ENCODE measurements at places on chromosomes 3 and 15.

DNA sequence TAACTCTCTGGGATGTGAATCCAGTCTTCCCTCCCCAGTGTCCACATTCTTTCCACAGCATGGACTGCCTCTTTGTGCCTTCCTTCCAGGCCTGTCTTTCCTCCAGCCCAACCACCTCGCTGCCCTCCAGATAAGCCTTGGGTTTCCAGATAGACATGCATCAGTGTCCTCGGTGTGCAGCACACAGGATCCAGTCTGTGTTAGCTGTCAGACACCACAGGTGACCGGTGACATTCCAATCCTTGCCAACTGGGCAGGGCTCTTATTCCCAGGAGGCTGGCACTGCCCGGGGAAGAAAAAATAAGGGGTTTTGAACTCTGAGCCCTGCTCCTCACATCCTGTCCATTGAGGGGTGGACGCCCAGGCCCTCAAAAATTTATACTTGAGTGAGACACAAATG is 6.0 kb upstream of the SLC6A1 start:
- peak; percentile 73 for DNase-seq

DNA sequence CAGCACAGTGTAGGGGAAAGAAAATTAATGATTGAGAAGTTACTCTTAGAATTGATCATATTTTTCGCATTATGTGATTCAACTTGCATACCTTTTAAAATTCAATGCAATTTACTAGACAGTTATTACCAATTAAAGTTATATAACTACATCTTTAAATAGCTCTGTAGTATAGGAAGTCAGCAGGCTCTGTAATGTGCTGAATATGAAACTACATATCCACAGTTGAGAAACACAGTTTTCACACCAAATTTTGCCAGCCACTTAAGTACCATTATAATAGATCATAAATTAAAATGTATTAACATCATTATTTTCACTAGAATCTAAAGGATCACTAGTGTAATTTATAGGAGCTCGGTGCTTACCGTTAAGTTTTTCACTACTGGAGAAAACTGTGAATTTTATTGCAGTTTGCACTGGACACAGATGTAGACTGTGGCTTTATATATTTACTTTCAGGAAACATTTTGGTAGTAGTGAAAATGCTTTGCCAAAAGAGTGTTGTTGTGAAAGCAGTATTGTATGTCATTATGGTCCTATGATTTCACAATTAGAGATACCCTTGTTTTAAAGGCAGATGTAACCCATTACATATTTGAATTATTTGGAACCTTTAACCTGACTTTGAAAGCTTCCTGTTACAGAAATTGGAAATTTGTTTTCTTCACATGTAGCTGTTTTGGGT is 113.6 kb downstream of the PLCL2 start:
- DNase-seq = no peak

DNA sequence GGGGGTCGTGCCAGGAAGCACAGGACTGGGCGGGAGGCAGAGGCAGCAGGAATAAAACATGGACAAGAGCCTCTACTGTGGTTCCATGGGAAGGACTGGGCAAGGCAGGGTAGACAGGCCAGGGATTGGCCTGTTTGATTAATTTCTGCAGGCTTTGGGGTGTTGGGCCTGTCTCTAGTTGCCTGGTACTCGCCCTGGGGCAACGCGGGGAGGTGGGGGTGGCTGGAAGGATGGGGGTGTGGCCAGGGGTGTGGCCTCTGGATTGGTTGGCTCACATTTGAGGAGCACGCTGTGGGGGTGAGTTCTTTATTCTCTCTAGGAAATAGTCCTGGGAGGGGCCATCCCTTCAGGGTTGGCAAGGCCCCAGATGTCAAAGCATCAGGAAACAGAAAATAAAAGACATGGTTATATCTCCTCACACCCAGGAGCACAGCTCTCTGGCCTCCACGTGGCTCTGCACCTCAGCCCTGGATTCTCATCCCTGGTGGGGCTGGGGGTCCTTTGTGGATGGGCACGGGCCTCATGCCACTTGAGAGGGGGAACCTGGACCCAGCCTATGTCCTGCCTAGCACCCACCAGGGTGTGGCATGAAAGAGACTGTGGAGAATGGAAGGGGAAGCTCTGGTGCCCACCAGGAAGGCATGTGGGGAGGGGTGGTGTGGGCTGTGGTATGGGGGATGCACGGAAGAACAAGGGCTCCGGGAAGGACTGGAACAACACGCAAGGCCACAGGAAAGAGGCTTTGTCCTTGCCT is 223.0 kb upstream of the LYSMD4 start:
- peak; percentile 23 for DNase-seq

DNA sequence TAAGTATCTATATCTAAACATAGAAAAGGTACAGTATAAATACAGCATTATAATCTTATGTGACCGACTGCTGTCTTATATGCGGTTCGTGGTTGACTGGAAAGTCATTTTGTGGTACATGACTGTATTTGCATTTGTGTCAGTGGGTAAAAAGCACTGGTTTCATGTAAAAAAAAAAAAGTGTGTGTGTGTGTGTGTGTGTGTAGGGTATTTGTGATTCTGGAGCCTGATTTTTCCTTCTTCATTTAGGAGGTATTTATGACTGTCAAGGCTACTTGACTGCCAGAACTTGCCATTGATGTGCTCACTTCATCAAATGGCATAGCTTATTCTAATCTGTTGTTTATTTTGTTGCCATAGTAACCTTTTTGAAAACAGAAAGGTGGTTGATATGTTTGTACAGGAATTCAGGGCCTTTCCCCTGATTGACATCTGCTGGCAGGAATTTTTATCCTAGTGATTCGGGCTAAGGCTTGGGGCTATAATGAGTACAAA is 63.2 kb downstream of the AKAP13 start:
- DNase-seq = no peak

- DNase-seq = no peak
These were observed at the start of gene TMEM202 for GRCh38 chr15:72397796-72398588. TSS of gene TMEM202 (plus strand) at chr15:72398305. CDS start at chr15:72398327, 22 bp downstream.

DNA sequence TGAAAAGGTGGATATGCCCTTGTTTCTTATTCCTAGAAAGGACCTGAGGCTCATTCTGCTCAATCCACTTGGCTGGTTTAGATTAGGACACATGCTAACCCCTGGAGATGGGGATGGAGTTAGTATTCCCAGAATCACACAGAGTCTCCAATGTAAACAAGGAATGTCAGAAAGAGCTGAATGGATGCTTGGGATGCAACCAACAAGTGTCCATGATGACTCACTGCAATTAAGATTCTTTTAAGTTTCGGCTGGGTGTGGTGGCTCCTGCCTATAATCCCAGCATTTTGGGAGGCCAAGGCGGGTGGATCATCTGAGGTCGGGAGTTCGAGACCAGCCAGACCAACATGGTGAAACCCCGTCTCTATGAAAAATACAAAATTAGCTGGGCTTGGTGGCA is 315.5 kb upstream of the AZI2 start:
- no peak for DNase-seq

DNA sequence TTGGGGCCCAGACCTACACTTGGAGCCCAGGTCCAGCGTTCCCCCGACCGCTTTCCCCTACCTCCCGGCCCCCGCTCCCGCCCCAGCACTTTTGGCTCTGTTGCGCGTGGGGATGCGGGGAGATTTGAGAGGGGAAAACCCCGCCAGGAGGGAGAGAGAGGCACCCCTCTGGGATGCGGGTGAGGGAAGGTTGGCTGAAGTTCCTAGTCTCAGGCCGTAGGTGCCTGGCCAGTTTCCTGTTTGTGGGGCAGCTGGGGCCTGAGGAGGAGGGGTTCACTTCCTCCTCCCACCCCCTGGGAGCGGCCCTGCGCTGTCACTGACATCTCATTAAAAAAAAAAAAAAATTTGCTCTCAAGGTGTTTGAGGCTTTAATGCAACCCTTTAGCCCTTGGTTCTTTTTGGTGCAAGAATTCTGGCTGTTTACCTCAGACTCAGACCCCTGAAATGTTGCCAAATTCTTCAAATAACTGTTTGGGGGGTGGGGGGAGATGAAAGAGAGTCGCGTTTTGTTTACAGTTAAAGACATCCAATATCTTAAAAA is 2.6 kb downstream of the FAM43A start:
- no peak for DNase-seq

DNA sequence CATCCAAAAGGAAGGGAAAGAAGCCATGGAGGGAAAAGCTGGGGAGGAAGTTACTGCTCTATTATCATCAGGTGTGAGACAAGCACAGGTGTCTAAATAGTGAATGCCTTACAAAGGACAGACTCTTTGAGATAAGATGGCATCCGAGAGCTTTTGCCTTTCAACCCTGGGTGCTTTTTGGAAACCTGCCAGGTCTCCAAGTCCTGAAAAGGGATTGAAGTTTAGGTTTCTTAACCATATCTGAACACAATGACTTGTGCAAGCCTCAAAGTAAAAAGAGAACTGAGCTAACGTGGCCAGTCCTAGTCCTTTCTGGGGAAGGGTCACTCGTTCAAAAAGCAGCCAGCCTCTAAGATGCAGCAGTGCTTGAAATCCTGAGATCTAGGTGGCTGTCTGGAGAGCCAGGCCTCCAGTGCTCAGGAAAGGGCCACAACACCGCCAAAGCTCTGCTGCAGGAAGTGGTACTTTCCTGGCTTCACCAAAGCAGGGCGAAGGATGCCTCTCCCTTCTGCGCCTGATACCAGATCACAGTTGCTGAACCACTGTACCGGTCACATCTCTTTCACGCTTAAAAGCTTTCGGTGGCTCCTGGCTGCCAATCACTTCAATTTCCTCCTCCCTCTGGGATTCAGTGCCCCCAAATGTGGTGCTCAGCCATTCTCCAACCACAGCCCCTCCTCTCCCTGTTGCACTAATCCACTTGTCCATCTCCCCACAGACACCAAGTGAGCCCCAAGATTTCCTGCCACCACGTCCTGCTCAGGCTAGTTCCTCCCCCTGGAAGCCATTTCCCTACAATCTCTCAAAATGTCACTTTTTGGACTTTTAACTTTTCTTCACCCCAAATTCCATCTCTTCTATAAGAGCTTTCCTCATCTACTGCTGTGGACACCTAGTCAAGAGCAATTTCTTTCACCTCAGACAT is 104.1 kb upstream of the LPP start:
- no peak for DNase-seq

DNA sequence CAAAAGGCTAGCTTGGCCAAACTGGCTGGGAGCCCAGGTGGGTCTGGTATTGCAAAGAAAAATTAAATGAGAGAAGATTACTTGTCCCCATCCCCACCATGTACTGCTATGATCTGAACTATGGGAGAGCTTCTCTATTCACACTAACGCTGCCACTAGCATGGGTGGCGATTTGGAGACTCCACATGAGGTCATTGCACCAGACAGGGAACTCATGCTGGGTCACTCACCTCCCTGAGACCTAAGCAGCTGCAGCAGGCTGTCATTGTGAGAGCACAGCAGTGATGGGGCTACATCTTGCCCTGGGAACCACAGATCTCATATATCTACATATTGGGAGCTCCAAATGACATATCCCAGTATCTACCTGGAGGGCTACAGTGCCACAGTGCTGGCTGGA is 36.3 kb upstream of the NECTIN3 start:
- DNase-seq = no peak

DNA sequence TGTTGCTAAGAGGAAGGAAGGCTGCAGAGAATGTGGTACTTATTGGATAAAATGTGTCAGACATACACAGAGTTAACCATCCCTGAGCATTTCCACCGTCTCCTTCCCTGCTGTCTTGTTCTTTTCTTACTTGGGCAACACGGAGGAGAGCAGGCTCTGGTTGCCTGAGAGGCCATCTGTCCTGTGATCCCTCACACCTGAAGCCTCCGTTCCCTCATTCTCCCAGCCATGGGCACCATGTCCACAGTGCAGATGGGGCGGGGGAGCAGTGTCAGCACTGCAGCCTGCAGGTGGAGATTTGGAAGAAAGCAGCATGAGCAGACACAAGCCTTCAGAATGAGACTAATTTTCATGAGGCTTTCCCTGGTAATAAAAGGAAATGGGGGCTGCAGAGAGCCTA is 133.7 kb downstream of the CHCHD6 start:
- DNase-seq = no peak

- no peak for DNase-seq
These were observed 246.5 kb downstream of the TBL1XR1 start for GRCh38 chr3:176950743-176951142.

- DNase-seq = no peak
These were observed 6.6 kb upstream of the ADGRG7 start for GRCh38 chr3:100602506-100603444.

- no peak for DNase-seq
These were observed 118.3 kb downstream of the FNDC3B start for GRCh38 chr3:172157564-172158258.

DNA sequence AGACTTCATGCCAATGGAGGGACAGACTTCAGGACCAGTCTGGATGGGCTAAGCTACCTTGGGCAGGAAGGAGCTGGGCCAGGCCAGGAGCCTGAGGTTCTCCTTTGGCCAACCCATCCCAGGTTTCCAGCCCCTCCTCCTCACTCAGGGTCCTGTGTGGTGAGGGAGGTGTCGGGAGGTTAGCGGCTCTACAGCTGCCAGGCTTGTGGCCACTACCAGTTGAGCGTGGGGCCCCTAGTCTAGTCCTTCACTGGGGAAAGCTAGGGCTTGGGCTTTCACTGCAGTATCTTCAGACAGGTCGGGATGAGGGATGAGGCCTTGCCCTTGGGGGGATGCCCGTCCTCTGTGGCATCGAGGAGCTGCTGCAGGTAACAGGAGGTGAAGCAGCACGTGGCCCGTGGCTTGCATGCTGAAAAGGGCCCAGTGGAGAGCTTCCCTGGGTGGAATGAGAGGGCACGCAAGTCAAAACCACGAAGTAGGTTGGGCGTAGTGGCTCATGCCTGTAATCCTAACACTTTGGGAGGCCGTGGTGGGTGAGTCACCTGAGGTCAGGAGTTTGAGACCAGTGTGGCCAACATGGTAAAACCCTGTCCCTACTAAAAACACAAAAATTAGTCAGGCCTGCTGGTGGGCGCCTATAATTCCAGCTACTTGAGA is 8.5 kb upstream of the FANCD2 start:
- DNase-seq = no peak

DNA sequence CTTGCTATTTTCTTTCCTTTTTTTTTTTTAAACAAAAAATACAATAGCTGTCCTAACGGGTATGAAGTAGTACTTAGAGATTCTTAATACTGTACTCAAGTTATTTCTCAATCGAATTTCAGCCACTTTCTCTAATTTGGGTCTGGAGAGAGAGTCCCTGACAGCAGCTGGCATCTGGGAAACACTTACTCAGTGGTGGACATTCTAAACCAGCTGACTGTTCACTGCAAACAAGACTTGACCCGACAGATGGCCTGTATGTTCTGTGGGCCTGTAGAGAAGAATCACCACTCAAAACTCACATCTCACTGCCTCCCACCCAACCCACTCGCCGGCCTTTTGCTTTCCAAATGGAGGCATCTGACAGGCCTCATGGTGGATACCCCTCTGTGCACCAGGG is 199.6 kb downstream of the ATP10A start:
- no peak for DNase-seq

DNA sequence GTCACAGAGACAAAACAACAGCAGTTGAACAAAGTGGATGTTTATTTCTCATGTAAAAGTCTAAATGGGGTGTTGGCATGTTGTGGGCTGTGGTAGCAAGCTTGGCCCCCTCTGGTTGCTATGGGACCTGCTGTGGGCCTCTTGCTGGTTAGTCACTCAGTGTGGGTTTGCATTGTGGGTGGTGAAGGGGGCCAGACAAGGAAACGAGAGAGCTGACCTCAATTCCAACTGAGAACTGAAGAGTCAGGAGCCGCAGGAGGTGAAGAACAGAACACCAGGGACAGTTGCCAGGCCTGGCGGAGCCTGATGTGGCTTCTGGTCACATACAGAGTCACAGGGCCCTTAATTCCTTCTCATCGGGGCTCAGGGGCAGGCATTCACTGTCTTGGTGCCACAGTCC is 1.9 kb upstream of the ADPGK start:
- DNase-seq = no peak

- no peak for DNase-seq
These were observed 36.9 kb upstream of the SFMBT1 start for GRCh38 chr3:53082736-53083135.

- no peak for DNase-seq
These were observed 22.4 kb downstream of the LYZL4 start for GRCh38 chr3:42387802-42388651.

- DNase-seq = no peak
These were observed 39.9 kb downstream of the LMCD1 start for GRCh38 chr3:8541486-8541885.
